DND-41 (cell line): ENCODE measurements at places on chromosomes 12 and 14.

GRCh38 chr12:4421590-4422031 is 24.0 kb downstream of the FGF6 start:
- DNase-seq, result peak; percentile 25

- DNase-seq, result no peak
Observed at GRCh38 chr12:24496755-24497154, 452.1 kb downstream of the BCAT1 start.

GRCh38 chr12:70823182-70823976 is 97.2 kb downstream of the PTPRR start:
- DNase-seq, result no peak

- no peak for DNase-seq
Observed at GRCh38 chr14:104750056-104750752, 2.7 kb upstream of the SIVA1 start.

DNA sequence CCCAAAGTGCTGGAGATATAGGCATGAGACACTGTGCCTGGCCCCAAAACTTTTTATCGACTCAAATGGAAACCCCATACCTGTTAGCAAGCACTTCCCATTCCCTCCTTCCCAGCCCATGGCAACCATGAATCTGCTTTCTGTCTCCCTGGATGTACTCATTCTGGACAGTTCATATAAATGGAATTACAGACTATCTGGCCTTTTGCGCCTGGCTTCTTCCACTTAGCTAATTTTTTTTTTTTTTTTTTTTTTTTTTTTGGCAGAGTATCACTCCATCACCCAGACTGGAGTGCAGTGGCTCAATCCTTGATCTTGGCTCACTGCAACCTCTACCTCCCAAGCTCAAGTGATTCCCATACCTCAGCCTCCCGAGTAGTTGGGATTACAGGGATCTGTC is 134.5 kb upstream of the MED13L start:
- DNase-seq, result no peak

DNA sequence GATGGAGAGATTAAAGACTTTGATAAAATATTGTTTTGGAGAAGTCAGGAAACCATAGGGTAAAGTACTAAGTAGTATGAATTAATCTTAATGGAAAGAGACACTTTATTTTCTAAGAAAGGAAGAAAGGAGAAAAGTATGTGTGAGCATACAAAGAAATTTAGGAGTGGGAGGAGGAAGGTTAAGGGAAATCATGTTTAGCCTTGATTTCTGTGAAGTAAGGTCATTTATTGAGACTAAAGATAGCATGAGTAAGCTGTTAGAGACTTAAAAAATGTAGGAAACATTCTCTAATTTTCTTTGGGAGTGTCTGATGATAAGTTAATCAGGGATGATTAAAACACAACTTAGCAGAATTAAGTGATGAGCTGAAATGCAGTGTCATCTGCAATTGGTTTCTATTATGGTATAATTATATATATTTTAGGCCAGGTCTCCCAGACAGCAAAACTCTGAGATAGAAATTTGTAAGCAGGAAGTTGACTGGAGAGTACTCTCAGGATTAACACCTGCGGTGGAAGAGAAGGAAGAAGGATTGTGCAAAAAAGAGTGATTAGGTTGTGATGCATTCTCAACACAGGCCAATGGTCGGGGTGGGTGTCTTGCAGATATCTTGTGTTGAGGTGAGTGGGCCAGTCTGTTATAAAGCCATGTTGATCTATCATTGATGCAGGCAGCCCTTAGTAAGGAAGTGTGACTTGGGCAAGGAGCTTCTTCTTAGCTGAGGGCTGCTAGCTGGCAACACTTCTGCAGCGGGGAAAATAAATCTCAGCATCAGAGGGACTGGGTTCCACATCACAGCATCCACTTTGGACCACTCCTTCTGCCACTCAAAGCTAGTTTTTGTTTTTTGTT is 256.2 kb downstream of the AEBP2 start:
- peak; percentile 33 for DNase-seq

- DNase-seq, result no peak
Observed at GRCh38 chr12:50050410-50051098, 6.8 kb upstream of the ASIC1 start.

- no peak for DNase-seq
Observed at GRCh38 chr12:45368841-45369489, 153.1 kb downstream of the ANO6 start.

GRCh38 chr14:92215579-92215978 is 93.8 kb downstream of the CPSF2 start:
- DNase-seq, result no peak

DNA sequence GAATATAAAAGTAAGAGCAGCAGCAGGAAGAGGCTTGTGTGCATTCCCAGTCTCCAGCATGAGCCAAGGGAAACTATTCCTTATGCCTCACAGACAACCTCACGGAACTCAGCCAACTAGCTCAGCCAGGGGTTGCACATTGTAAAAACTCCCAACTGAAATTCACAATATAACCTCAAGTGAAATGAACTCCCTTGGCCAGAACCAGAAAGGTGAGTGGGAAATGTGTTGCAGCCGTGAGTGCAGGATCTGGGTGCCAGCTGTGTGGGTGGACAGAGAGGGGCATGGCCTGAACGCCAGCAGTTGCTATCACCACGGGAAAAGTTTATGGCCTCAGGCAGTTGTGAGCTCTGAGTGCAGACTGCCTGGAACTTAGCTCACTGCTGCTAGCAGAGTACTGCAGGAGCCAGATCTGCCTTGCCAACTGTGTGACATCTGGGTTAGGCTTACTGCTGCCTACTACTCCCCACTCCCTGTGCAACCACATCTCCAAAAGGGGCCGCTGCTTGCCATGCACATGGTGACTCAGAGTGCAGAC is 2.3 kb upstream of the CLEC1A start:
- no peak for DNase-seq

GRCh38 chr12:29709054-29709453 is 74.7 kb downstream of the TMTC1 start:
- no peak for DNase-seq

DNA sequence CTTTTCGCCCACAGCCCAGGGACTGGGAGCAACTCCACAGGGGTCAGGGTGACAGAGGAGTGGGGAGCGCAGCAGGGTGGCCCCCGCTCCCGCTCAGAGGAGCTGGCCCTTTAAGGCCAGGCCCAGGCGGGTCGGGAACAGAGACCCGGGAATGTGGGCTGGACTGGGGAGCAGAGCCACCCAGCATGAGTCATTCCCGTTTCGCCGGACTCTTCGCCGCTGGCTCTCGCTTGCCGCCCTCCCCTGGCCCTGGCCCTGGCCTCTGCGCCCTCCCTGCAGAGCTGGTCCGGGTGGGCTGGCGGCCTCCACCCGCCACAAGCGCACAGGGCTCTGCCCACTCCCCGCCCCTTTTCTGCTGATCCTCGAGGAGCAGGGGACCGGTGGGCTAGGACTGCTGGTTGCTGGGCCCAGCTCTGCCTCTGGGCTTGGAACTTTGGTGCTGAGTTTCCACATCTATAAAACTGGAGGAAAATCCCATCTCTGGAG is 92.8 kb downstream of the NINJ2 start:
- DNase-seq, result no peak

DNA sequence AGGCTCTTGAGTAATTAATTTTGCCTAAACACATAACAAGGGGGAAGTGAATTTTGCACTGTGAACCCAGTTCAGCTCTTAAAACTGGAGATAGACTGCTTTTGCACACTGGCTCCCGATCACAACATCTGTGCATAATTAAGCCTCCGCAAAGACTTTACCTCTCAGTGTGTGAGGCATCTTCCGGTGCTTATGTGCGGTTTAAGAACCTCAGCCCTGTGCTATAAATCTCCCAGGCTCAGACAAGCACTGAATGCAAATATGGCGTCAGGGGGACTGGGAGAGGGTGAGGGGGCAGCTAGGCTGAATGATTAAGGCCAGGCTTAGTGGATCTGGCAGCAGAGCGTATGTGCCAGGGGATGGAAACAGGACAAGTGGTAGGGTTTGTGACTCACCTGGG is 103.3 kb downstream of the ADCK1 start:
- DNase-seq, result no peak

- no peak for DNase-seq
Observed at GRCh38 chr14:98298481-98299244, 973.3 kb downstream of the BCL11B start.

GRCh38 chr12:110744601-110745264 is 2.0 kb upstream of the PPP1CC start:
- no peak for DNase-seq

GRCh38 chr12:103102225-103102744 is 144.8 kb downstream of the ASCL1 start:
- no peak for DNase-seq
